ENCODE measurements at places on chromosomes 1 and 21.
A peak's percentile ranks its signal among the peaks of the same experiment; 100 is the strongest.

GRCh38 chr21:16678429-16679160, 834.2 kb upstream of the CXADR start:
- DNase-seq = no peak

DNA sequence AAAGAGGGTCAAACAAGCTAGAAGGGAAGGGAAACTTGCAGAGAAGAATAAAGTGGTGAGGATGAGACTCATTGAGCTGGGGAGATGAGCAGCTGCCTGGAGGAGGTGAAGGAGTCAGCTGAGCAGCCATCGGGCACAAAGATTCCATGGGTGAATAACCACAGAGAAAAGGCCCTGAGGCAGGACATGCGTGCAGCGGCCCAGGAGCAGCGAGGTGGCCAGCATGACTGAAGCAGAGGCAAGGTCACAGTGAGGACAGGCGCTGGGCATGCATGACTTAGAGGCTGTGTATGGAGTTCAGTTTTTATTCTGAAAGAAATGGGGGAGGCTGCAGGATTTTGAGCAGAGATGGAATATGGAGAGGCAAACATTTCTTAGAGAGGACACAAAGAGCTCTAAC, 24.9 kb downstream of the OLFML2B start:
- no peak for DNase-seq

GRCh38 chr1:70411360-70411844, 334 bp downstream of the CTH start:
- DNase-seq = no peak

DNA sequence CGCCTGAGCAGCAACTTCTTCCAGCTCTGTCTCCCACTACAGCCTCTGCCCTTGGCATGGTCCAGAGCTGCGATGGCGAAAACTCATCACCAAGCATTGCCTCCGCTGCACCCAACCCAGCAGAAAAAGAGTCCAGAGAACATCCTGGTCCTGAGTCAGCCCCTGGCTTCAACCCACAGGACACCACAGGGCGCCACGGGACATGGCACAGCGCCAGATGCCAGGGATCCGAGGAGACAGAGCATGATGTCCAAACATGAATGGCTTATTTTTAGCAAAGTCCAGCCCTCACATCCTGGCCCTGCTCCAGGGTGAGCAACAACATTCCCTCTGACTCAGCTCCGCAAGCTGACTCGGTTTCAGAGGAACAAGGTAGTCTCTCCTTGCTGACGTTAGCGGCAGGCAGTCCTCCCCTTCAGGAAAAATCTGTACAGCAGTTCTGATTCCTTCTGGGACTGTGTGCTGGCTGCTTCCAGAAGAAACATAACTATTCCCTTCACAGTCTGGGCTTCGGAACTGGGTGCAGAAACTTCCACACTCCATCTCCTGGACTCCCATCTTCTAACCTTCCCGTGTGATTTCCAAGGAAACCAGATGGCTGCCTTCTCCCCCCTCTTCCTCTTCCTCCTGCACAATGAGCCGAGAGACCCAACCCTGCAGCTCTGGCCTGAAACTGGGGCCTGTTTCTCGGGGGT, 131.3 kb downstream of the TOMM20 start:
- DNase-seq = no peak

GRCh38 chr1:40592107-40592803, 60.8 kb downstream of the ZNF684 start:
- peak; percentile 6 for DNase-seq

DNA sequence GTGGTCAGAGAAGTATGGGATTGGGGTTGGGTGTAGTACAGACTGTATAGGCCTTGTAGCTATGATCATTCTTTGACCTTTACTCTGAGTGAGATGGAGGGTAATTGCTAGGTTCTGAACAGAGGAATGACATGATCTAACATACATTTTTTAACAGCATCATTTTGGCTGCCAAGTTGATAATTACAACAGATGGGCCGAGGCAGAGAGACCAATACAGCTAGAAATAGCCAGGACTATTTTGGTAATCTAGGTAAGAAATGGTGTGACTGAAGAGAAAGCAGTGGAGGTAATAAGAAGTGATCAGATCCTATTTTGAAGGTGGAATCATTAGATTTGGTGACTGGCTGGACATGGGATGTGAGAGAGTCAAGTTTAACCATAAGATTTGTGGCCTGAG, 43.5 kb downstream of the RPAP2 start:
- no peak for DNase-seq

GRCh38 chr1:76110666-76111065, 36.1 kb downstream of the ST6GALNAC3 start:
- DNase-seq = no peak

DNA sequence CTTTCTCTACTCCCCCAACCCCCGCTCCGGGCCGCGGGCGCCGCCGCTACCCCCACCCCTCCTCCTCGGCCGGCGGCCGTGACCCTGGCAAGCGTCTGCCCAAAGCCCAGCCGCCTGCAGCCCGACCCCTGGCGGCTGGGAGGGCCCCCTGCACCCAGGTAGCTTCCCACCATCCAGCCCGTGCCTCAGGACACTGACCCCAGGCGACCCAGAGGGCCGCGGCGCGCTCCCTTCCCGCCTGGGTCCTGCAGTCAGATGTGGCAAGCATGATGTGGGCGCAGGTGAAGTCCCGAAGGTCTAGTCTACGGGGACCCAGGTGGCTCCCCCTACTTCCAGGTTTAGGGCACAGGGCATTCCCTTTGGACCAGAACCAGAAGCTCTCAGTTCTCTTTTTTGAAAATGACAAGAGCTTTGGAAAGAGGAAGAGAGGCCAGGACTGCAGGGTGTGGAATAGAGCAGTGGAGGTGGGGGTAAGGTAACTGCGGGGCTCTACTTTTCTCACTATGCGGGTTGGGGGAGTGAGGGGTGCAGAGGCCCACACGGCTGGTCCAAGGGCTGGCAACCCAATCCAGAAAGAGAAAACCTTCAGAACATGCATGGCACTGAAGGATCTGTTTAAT, at the start of gene DENND4B:
Gene DENND4B, minus strand, starts transcription at position 97 of the 620 bp plus-strand sequence. CDS start 2,344 bp downstream, outside the sequence.
- peak; percentile 79 for DNase-seq

DNA sequence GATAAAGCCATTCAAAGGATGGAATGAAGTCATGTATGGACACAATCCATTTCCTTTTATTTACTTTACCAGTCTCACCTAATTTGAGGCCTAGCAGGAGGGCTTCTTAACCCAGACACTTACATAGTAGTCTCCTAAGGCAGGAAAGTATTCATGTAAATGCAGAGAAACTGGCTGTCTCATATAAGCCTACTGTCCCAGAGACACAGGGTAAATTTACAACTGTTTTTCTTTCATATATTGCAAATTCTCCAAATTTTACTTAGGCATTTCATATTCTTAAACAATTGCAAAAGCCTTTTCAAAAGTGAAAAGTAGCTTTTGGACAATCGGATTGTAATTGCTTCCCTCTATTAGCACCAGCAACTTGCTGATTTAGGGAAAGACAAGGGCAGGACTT, 29.9 kb downstream of the SPAG17 start:
- DNase-seq = no peak

- DNase-seq = no peak
Observed at GRCh38 chr1:24567792-24568388, 12.0 kb downstream of the NCMAP start.

- DNase-seq = no peak
Observed at GRCh38 chr1:117341123-117341522, 26.1 kb upstream of the MAN1A2 start.

- DNase-seq = no peak
Observed at GRCh38 chr1:116674011-116674531, 6.5 kb upstream of the IGSF3 start.

DNA sequence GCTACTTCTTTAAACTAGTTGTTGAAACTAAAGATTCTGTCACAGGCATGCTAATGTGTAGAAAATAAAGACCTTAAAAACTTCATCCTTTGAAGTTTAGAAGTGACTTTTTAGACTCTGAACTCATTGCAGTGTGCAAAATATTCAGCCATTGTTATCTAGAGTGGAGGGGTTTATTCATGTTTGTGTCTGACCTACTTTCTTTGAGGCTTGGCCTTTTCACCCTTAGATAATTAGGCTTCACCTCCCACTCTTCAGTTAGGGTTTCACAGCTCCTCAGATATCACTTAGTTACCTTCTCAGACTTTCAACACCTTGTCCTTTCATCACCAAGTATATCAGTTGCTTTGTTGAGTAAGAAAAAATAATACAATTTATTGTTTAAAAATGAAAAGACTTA, 75.9 kb downstream of the IVNS1ABP start:
- no peak for DNase-seq

GRCh38 chr1:218852527-218852926, 321.2 kb upstream of the LYPLAL1 start:
- no peak for DNase-seq

DNA sequence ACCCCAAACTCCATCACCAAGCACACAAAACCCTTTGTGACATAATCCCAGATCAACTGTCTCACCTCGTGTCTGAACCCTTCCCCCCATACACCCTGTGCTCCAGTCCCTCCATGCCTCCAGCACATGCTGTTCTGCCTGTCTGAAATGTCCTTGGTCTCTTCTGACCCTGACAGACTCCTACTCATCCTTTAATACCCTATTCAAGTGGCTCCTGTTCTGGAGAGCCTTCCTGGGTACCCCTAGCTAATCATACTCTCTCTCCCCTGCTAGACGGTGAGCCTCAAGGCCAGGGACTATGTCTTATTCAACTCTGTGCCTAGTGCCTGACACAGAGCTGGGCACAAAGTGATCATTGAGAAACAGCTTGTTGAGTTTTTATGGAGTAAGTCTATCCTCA, 125.0 kb downstream of the LACTBL1 start:
- no peak for DNase-seq

GRCh38 chr1:9196129-9197040, 38.2 kb upstream of the H6PD start:
- peak; percentile 73 for DNase-seq

GRCh38 chr1:10338047-10338446, 60.8 kb upstream of the PGD start:
- peak; percentile 39 for DNase-seq

DNA sequence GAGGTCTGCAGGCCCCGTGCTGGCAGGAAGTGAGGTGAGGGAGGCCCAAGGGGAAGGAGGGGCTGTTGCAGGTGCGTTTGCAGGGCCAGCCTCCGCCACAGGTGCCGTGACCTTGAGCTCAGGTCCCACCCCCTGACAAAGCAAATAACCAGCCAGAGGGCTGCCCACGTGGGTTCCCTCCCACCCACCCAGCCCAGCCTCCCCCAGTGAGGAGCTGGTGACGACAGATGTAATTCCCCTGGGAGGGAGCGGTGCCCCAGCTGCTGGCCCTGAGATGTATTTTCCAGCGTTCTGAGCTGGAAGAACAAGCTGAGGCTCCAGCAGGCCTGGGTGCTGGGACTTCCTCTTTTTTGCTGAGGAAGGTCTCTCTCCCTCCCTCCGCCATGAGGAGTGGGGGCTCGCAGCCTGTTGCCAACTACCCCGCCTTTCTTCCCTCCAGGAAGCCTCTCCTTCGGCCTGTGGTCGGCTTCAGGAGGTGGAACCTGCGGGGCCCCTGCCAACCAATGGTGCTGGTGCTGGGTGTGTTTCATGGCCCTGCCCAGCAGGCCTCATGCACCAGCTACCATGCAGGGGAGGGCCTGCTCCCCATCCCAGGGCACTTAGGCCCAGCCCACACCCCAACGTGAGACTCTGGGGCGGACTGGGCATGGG, 153.2 kb downstream of the PRDM16 start:
- DNase-seq = no peak

DNA sequence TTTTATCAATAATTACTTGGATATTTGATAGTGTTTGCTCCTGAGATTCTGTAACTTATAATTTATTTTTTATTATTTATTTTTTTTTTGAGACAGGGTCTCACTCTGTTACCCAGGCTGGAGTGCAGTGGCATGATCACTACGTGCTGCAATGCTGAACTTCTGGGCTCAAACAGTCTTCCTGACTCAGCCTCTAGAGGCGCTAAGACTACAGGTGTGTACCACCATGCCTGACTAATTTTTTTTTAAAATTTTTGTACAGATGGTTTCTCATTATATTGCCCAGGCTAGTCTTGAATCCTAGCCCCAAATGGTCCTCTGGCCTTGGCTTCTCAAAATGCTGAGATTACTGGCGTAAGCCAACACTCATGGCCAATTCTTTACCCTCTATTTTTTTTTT, 845.5 kb upstream of the ADGRL4 start:
- no peak for DNase-seq

GRCh38 chr21:26443867-26444266, 129.2 kb downstream of the CYYR1 start:
- no peak for DNase-seq

DNA sequence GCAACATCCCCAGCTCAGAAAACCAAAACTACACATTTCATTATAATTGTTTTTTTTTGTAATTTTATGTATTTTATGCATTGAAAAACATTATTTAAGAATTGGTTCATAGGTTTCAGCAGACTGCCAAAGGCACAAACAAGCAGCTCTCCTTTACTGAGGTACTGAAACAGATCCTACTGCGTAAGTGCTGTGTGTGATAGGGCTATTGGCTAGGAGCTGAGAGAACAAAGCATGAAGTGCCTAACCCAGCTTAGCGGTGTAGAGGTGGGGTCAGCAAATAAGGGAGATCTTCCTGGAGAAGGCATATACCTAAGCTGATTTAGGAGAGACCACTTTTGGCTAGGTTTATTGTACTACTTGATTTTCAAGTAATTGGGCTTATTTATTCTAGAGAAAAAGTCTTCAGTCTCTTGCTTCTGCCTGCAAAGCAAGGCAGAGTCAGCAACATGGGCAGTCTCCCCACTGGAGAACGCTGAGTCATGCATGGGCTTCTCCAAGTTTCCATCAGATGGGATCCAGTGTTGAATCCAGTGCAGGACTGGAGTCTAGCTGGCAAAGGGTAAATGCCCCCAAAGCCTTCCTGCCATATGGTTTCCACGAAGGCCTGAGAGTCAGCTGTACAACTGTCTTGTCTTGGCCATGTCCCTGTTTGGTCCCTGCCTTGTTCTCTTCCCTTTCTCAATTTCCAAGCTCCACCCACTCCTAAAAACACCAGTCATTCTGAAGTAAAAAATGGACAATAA, 18.0 kb upstream of the YTHDF2 start:
- DNase-seq = no peak

- DNase-seq = peak; percentile 19
Observed at GRCh38 chr1:20660847-20661206, 342 bp downstream of the DDOST start.

- no peak for DNase-seq
Observed at GRCh38 chr1:199453723-199454122, 573.8 kb upstream of the NR5A2 start.

DNA sequence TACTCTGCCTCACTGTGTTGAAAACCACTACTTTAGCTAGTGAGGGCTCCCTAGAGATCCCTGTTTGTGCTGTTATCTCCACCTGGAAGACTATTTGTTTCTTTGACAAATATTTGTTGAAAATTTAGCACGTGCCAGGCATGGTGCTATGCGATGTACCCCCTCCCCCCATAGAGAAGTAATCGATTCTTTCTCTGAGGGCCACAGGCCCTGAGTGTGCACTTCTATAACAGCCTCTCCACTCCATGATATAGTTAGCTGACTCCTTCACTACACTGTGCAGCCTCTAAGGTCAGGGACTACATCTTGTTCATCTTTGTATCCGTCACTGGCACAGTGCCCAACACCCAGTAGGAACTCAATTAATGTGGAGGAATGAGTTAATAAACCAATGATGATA, 17.3 kb upstream of the RBM15 start:
- DNase-seq = no peak

- no peak for DNase-seq
Observed at GRCh38 chr1:241531195-241532161, 700 bp upstream of the KMO start.

Data from stimulated activated CD4-positive, alpha-beta T cell treated with anti-CD3 and anti-CD28 coated beads, Interleukin-4, amount 100 ng/mL, for 24 hours (primary cell).